Stimulated activated CD8-positive, alpha-beta memory T cell treated with anti-CD3 and anti-CD28 coated beads, Interleukin-2, amount 100 ng/mL, for 1 hour (primary cell): ENCODE measurements at places on chromosomes 6 and 20.

DNA sequence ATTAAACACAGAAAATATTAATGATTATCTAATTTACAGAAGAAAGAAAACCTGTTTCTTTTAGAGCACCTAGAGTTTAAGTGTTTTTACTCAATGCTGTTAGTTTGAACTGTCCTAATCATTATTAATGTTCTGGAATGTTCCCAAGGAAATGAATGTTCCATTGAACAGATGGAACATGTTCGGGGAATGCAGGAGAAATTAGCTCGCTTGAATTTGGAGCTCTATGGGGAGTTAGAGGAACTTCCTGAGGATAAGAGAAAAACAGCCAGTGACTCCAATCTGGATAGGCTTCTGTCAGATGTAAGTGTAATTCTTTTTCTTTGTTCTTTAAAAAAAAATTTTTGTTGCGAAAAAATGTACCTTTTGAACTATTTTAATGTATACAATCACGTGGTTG lies 10.8 kb upstream of the ECT2L start:
- DNase-seq, result no peak

- no peak for DNase-seq
Observed at GRCh38 chr20:14685183-14685582, 347.8 kb upstream of the FLRT3 start.

DNA sequence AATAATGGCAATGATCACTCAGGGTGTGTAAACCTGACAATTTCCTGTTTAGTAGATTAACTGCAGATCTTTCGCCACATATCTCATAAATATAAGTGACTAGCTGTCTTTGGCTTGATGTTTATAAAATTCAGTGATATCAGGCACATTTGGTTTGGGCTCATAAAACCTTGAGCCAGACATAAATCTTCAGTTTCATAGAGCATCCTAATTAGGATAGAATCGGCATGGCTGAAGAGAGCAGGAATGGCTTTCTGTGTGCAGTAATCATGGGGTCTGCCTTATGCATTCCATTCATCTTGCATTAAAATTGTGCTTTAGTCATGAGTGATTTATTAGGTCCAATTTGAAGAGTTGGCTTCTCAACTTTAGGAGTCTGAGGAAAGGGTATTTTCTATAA lies 27.2 kb downstream of the AIG1 start:
- DNase-seq, result no peak

- no peak for DNase-seq
Observed at GRCh38 chr6:149580880-149581279, 14.7 kb downstream of the GINM1 start.

GRCh38 chr6:151514000-151514730 lies 20.3 kb downstream of the CCDC170 start:
- DNase-seq, result no peak

DNA sequence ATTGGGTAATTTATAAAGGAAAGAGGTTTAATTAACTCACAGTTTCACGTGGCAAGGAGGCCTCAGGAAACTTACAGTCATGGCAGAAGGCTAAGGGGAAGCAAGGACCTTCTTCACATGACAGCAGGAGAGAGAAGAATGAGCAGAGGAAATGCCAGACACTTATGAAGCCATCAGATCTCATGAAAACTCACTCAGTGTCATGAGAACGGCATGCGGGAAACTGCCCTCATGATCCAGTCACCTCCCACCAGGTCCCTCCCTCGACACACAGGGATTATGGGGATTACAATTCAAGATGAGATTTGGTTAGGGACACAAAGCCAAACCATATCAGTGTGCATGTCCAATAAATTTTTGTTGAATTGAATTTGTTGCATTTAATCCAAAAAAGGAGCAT lies 52.0 kb downstream of the ECT2L start:
- no peak for DNase-seq

- DNase-seq, result no peak
Observed at GRCh38 chr6:14361956-14362587, 244.5 kb downstream of the CD83 start.

- DNase-seq, result no peak
Observed at GRCh38 chr20:47392721-47393073, 36.2 kb upstream of the ZMYND8 start.

DNA sequence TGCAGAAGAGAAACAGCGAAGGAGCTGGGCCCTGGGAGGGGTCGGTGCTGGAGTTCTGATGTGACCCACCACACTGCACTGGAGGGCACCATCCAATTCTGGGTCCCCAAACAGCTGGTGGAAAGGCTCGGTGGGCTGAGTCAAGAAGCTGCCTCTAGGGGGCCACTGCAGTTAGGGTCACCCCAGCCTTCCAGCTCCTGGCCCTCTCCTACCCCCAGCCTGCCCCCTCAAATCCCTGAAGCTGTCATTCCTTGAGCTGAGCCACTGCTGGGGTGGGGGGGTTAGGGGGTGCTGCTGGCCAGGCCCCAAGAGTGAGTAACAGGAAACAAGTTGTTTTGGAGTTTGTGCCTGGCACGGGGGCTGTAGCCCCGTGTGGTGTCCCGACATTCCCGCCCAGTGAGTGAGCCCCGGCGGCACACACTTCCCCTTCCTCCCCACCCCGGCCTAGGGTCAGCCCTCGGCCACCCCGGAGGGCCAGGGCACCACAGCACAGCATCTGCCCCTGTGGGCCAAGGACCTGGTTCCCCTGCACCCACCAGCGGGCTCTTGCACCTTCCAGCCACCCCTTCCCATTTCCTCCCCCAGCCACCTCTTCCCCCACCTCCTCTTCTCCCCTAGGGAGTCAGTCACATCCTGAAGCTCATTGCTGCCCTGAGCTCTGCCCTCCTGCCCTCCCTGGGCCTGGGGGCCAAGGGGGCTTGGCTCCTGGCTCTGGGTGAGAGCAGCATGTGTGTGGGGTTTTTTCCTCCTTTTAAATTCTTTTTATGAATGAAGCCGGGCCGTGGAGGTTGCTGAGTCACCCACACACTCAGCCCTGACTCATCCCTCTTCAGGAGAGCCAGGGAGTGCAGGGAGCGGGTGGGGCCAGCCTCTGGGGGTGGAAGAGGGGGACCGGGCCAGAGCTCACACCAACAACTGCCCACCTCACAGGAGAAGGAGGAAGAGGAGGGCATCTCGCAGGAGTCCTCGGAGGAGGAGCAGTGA lies 4.6 kb downstream of the SMIM29 start:
- DNase-seq, result no peak

DNA sequence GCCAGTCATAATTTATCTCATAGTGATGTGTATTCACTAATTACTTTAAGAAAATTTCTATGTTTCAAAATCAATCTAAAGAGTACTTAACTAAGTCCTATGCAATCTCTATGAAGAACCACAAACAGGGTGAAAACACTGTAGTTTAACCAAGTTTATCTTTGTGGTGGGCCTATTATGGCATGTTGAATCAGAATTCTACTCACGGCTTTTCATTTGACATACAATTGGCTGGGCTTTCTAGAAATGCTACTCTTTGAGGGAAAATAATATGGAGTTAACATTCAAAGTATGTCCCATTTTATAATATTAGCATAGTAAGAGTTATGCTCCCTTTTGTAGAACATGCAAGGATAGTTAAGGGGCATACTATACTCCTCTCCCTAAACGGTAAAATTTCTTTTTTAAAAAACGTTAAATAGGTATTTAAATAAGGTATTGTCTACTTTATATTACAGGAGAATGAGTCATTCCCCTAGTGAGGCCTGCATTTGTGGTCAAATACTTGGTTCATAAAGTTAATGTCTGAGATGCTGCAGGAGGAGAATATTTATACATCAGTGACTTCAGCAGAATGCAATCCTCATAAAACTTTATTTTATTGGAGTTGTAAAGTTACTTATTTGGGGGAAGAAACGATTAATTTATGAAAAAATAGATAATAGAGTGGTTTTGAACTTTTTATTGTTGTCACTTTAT lies 1.8 kb downstream of the MOXD1 start:
- no peak for DNase-seq

- no peak for DNase-seq
Observed at GRCh38 chr20:64214952-64215351, 40.6 kb upstream of the PCMTD2 start.

- DNase-seq, result no peak
Observed at GRCh38 chr20:9458138-9458796, 56.1 kb upstream of the LAMP5 start.

- DNase-seq, result no peak
Observed at GRCh38 chr20:35607003-35607735, 8.5 kb upstream of the SPAG4 start.

GRCh38 chr20:45229264-45230056 lies 8.3 kb downstream of the SEMG2 start:
- DNase-seq, result no peak

GRCh38 chr20:33262658-33263065 lies 20.4 kb upstream of the BPIFB1 start:
- DNase-seq, result no peak

GRCh38 chr6:158861686-158862381 lies 42.7 kb upstream of the EZR start:
- no peak for DNase-seq

DNA sequence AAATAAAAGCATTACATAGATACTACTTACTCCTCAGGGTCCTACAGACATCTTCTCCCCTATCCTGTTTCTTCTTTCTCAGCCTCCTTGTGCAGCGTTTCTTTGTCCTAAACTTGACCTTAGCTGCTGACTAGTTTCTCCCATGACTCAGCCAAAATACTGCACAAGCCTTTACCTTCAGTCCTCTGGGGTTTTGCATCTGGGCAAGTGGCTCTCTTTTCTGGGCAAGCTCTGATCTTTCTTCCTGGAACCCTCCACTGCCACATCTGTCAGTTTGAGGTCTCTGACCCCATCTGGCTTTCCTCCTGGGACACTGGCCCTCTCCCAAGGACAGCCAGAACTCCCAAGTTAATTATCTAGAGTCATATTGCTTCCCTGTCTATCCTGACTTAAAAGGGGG lies 838.4 kb downstream of the DHX35 start:
- DNase-seq, result no peak

- no peak for DNase-seq
Observed at GRCh38 chr20:47741669-47742608, 43.3 kb downstream of the SULF2 start.

- no peak for DNase-seq
Observed at GRCh38 chr6:41970436-41970846, 28.8 kb upstream of the CCND3 start.

DNA sequence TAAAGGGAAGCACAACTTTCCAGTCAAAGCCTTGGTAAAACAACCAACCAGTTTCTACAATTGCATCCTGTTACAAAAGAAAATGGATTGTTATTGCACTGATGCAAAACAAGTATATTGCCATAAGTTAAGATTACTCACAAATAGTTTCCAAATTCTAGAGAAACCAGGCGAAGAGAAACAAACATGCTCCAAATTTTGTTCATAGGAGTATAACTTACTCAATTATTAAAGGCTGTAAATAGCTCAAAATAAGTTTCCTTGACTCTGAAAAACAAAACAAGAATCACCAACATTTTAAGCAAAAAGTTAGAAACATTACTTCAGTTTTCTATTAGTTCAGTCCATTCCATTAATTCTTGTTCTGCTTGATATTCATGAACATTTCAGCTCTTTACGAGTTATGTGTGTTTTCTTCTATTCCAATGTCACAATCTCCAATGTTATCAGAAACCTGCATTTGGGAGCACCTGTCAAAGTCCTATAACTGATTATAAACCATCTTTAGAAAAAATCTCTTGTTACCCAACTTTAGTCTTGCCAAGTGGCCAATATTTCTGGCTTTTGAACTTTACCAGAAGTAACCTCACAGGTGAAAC lies 137.9 kb upstream of the THBS2 start:
- DNase-seq, result no peak

GRCh38 chr6:132798869-132799538 lies 567 bp upstream of the SLC18B1 start:
- DNase-seq, result no peak

DNA sequence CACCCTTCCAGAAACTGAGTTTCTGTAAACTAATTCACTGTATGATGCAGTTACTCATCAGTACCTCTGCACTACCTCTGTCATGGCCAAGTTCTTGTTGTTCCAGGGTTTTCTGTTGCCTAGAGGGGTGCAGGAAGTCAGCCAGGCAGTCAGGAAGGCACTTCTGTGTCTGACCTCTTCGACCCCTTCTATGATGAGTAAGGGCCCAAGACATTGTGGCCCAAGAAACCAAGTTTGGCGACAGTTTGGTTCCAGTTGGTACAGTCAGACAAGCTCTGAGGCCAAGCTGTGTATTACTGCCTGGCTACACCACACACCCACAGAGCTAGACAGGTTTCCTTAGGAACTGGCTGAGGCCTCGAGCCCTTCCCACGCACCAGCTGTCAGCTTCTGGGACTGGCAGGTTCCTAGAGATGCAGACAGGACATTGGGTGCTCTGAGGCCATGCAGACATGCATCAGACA lies 41.2 kb downstream of the TRAF3IP2 start:
- DNase-seq, result no peak

- no peak for DNase-seq
Observed at GRCh38 chr20:9518576-9519175, 4.3 kb downstream of the LAMP5 start.

- DNase-seq, result no peak
Observed at GRCh38 chr6:54846857-54847674, 495 bp downstream of the FAM83B start.

- no peak for DNase-seq
Observed at GRCh38 chr6:139050770-139051313, 22.3 kb downstream of the ABRACL start.

DNA sequence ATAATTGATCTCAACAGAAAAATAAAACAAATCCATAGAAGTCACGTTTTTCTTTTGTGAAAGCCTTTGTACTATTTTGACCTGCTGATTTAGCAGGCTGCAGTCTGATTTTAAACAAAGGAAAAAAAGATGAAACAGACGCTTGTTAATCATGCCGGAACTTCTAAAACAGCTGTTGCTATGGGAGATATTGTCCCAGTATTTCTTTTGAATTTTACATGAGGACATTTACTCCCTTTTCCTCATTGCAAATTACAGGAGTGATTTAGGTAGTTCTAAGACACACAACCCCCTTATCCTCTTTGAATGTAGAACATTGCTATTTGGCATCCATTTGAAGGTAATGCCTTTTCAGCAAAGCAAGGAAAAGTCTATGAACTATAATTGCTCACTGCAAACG lies 416.1 kb downstream of the BCKDHB start:
- no peak for DNase-seq

DNA sequence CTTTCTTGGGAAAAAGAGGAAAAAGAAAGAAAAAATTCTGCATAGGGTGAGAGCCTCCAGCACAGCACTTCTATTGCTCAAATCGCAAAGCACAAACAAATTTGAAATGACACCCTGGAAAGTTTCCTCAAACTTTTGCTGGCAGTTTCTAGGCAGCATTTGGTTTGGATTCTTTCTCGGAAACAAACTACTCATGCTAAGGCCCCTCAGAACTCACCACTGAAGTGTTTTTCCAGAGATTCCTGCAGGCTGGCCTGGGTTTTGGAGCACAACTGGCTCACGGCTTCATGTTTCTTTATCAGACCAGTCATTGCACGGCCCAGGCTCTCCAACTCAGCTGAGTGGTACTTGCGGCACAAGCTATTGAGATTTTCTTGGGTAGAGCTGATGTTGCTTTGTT lies 237.8 kb downstream of the SYNE1 start:
- no peak for DNase-seq

GRCh38 chr20:53706466-53707370 lies 113.1 kb upstream of the ZNF217 start:
- DNase-seq, result peak; percentile 10
